ENCODE measurements at places on chromosomes 6 and 20. TPM values are rescaled to one million over a fixed set of nuclear protein-coding genes. Genes with fewer than 3 reads are reported as not detected.
A peak's percentile ranks its signal among the peaks of the same experiment; 100 is the strongest.

Gene ADTRP
- polyA plus RNA-seq, result 2.1 TPM

DNA sequence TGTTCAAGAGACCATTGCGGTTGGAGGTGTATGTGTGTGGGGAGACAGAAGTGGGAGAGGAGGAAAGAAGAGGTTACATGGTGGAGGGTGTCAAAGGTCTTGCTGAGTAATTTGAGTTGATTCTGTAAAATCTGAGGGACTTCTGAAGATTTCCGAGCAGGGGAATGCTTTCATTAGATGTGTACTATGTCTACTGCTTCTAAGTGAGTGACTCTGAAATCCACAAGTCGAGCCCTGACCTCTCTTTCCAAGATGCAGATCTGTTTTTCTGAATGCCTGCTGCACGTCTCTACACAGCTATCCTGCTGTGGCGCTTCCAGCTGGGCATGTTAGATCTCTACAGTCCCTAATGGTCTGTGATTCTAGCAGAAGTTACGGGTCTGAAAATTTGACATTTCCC, 209.8 kb downstream of the ATXN1 start:
- DNase-seq, result no peak

GRCh38 chr20:48722737-48723191, 105.0 kb downstream of the PREX1 start:
- no peak for DNase-seq

DNA sequence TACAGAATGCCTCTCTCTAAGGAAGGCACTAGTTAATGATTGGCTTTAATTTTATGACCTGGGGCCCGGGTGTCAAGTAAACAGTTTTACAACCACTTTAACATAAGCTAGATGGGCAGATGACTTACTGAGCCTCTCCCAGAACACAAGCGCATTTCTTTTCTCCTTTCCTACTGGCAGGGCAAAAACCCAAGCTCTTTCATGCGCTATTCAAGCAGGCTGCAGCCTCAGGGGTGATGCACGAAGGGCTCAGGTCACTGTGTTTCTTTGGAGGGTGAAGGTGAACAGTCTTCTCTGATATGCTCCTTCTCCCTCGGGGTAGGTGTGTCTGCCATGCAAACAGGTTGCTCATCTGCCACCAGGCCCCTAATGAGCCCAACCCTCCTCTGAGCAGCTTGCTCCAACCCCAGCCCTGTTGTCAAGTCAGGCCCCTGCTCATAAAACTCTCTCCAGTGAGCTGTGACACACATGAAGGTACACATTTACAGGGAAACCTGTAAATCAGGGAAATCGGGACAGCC, 73.5 kb upstream of the CDH4 start:
- DNase-seq, result no peak

GRCh38 chr6:162964488-162965140, 236.8 kb downstream of the PACRG start:
- DNase-seq, result peak; percentile 90

- DNase-seq, result peak; percentile 17
These were observed 440.2 kb downstream of the RFPL4B start for GRCh38 chr6:112787371-112787770.

Gene LY6G6D
- 0.48 TPM for polyA plus RNA-seq

Gene PNLDC1
- polyA plus RNA-seq, result 0.26 TPM

Gene TAP2
- polyA plus RNA-seq, result 15.8 TPM

DNA sequence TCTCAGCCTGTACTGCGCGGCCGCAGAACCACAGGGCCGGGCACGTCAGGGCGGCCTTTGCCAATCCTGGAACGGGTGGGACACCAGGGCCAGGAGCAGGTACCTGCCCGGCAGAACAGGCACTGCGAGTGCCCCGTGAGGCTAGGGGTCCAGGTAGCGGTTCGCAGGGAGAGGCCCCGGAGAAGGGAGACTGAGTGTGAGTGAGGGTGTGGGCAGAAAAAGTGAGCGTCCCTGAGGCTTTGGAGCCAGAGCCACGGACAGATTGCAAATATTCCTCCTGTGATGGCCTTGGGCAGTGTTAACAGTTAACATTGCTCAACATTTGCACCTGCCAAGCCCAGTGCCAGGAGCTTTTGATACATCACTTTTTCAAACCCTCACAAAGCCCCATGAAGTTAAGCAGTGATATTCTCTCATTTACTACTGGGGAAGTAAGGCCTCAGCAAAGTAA, 491 bp downstream of the GNMT start:
- no peak for DNase-seq

- DNase-seq, result no peak
These were observed 116.1 kb downstream of the CEBPB start for GRCh38 chr20:50306478-50307423.

Data from right lung (tissue), 10 donors.